ENCODE measurements at places on chromosomes 6 and 20.

- no peak for DNase-seq
Observed at GRCh38 chr6:56475736-56476457, 166.8 kb downstream of the DST start.

DNA sequence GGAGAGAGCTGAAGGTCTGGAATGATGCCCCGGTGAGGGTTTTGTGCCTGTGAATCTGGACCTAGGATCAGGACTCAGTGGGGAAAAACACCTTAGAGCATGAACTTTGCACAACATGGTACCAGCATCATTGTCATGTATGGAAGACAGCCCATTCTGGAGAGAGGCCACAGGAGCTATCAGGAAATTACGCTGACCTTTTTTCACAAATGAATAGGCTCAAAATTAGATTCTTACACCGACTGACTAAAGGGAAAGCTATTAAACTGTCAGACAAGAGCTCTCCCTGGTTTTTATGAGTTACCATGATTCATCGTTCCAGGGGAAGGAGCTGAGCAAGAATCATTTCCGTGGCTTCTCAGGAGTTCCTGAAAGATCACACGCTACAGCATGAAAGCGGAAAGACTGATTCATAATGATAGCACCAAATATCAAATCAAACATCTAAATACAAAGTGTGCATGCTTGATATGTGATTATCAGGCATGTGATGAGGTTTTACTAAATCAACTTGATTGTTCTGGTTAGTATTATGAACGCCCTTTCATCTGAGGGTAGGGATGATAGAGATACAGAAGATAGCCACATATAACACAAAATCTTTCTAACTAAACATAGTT is 224.9 kb upstream of the SMLR1 start:
- DNase-seq = peak; percentile 83

DNA sequence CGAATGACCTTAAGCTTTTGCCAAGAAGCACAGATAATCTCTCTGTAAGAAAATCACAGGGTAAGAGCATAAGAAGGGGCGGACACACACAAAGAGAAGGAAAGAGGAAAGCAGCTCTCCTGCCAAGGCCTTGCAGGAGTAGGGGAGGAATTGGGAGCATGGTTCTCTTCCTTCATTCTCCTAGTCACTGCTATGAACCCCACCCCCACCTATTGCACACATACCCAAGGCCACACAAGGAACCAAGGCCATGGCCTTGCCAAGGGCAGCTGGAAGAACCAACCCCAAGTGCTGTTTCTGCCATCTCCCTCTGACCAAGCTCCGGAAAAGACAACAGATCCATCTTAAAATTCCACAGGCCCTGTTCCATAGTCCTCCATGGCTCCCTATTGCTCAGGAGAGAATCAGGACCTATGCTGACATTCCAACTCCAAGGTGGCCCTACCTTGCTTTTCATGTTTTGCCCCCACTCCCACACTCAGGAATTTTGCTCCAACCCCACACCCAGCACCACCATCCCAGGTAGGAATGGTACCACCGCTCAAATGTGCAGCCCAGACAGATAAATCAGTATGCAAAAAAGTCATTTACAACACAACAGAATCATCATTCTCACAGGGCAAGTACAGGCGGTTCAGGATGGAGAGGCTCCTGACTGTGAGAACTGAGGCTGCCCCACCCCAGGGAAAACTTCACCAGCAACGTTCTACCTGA is 31.3 kb downstream of the TRAM2 start:
- DNase-seq = no peak

DNA sequence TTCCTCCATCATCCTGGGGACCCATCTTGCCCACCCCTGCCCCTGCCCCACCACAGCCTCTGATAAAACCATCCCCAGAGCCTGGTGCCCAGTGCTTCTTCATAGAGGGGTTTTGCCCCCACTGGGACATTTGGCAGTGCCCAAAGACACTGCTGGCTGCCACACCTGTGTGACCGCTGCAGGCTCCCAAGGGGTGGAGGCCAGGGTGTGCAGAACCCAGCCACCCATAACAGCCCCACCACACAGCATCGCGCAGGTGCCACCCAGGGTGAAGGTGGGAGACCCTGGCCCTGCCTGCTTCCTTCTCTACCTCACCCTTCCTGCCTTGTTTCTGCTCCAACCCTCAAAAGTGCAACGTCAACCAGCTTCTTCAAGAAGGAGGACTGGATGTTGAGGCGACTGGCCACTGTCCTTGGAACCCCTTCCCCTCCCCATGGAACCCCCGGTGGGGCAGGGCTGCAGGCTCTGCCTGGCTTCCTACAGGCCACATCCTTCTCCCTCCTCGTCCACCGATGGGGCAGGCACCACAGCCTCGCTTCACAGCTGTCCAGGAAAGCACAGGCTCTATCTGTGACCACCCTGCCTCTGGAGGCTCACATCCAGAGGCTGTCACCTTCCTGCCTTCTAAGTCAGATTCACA is 79.2 kb upstream of the MPC1 start:
- DNase-seq = no peak

DNA sequence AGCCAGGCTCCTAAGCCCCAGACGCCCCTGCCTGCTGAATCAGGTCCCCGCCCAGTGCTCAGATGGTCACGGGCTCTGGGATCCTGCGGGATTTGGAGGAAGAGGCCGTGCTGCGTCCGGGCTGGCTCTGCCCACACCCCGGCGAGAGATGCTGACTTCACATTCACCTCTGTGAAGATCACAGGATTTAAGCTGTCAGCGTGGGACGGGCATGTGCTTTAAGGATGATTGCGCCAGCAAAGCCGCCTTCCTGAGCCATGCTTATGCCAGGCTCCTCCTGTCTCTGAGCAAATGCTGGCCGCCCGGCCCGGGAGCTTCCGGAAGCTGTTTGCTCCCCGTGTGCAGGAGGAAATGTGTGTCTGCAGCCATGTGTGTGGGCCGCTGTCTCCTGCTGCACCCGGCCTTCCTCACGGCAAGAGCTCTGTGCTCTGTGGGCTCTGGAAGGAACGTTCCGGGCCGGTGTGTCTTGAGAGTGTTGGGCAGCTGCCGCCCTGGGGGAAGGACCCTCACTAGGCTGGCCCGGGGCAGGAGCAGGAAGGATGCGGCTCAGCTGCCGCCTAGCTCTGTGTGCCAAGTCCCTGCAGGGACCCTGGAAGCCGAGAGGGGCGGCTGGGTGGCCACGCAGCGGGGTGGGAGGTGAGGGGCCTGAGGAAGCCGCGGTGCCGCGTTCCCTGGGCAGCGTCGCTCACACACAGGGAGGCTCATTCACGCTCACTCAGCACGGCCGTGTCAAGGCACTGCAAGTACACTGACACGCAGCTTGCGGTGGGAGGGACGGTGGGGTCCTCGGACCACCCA is 19.0 kb upstream of the BHLHE23 start:
- DNase-seq = peak; percentile 42

- DNase-seq = no peak
Observed at GRCh38 chr6:52014391-52014790, 73.0 kb downstream of the PKHD1 start.

- no peak for DNase-seq
Observed at GRCh38 chr6:130610303-130610702, 216.9 kb upstream of the SMLR1 start.

- no peak for DNase-seq
Observed at GRCh38 chr6:11437824-11438459, 99.6 kb upstream of the TMEM170B start.

GRCh38 chr6:116047173-116047933 is 13.3 kb downstream of the FRK start:
- DNase-seq = no peak

DNA sequence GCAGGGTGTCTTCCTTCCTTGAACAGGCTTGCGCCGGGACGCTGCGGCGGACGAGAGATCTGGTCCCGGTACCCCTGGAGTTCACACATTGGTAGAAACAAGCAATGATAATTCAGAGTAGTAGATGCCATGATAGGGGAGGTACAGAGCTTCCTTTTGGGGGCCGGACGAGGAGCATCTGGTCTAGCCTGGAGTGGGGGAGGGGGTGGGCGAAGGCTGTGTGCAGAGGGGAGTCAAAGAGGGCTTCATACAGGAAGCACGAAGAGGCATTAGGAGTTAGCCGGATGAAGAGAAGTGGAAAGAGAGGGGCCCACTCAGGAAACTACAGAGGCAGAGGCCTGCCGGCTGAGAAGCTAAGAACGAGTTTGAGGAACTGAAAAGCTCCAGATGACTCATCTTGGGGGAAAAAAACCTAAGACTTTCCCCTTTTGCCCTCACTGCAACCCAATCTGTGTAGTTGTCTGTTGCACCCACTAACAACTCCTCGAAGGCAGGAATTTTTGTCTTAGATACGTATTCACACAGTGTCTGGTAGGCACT is 611 bp downstream of the CNPY3 start:
- peak; percentile 83 for DNase-seq

DNA sequence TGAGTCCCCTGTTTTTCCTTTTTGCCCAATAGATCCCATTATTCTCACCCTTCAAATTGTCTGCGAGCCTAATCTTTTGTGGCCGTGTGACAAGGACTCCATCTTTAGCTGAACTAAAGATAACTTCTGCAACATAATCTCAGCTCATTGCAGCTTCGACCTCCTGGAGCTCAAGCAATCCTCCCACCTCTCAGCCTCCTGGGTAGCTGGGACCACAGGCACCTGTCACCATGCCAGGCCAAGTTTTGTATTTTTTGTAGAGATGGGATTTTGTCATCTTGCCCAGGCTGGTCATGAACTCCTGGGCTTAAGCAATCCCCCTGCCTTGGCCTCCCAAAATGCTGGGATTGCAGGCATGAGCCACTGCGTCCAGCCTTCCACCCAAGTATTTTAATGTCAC is 161.0 kb downstream of the GJA1 start:
- no peak for DNase-seq

DNA sequence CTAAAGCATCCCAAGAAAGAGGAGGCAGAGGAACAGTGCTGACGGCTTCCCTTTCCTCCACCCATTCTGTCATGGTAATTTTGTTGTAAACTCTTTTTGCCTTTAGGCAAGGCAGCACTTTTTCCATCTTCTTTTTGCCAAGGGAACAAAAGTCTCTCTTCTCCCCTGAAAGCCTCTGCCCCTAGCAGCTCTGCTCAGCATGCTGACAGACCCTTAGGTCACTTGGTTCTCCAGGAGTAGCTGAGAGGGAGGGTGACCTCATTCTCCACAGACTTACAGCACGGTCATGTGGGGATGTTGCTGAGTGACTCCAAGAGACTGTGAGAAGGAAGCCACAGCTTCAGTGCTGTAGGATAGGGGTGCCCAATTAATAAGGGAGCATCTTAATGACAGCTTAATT is 81.1 kb upstream of the RALGAPA2 start:
- no peak for DNase-seq

DNA sequence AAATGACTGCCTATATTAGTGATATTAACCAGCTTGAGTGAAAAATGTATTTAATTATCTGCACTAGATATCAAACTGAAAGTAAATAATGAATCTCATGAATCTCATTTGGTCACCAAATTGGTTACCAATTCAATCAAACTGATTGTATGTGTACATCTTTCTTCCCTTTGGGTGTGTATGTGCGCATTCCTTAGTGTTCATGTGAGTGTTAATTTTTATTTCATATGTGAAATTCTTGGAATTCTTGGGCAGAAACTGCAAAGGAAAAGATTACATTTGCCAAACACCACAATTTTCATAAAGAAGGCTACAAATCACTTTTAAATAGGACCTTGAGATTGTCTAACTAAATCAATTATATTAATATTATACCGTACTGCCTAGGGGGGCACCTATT is 648.4 kb upstream of the MARCKS start:
- DNase-seq = no peak

GRCh38 chr6:39669973-39670342 is 55.2 kb downstream of the KIF6 start:
- no peak for DNase-seq

- DNase-seq = no peak
Observed at GRCh38 chr6:111661541-111662061, 55.9 kb upstream of the TRAF3IP2 start.

DNA sequence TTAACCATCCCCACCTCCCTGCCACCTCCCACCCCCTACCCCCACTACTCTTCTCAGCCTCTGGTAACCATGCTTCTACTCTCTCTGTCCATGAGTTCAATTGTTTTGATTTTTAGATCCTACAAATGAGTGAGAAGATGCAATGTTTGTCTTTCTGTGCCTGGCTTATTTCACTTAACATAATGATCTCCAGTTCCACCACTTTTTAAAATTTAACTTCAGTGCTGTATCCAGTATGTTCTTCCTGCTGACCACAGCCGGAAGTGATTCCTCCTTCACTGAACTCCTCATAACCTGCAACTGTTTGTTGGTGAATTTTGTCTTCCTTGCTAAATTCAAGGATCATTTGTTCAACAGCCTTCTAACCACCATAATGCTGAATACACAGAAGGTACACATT is 3.9 kb downstream of the MAP7 start:
- no peak for DNase-seq

DNA sequence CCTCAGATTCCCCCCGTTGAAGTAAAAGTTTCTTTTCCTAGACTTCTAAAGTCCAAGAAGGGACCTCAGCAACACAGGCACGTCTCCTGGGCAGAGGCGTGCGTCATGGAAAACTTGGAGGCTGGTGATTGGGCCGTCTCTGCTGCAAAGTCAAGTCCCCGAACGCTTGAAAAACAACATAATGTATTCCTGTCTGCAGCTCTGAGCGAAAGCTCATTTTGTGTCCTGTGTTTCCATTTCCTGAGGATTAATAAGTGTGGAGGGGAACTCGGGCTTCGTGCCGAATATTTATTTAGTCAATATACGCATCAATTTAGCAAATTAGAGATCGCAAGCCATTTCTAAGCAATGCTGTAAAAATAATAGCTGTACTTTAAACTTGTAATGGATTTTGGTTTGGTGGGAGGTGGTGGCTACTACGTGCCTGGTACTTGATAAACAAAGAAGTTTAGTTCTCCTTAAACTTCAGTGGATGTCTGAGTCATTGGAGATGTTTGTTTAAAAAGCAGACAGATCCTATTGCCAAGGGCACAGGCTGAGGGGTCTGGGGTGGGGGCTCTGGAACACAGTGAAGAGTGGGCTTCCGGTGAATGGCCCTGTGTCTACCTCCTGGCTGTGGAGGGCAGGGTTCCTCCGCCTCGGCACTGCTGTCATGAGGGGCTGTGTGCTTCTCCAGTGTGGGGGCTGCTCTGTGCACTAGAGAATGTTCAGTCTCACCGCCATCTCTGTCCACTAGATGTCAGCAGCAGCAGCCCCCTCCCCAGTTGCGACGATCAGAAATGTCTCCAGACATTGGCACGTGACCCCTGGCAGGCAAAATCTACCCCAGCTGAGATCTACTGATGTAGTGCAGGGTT is 21.8 kb downstream of the PCK1 start:
- peak; percentile 62 for DNase-seq

DNA sequence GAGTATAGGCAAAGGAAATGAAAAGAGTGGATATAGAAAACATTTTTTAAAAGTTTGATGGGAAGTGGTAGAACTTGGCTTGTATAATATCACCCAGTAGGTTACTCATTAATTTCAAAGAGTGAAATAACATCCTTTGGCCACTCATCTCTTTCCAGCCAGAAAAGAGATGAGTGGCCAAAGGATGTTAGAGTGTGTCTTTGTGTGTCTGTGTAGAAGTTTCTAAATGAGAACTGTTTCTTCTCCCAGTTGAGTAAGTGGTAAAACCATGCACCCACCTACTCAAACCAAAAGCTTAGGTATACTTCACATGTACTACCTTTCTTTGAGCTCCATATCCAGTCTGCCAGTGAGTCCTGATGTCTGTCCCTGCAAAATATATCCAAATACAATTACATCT is 47.7 kb upstream of the TMEM244 start:
- DNase-seq = no peak
